Effector memory CD8-positive, alpha-beta T cell (primary cell): ENCODE measurements at places on chromosomes 12 and 14.

DNA sequence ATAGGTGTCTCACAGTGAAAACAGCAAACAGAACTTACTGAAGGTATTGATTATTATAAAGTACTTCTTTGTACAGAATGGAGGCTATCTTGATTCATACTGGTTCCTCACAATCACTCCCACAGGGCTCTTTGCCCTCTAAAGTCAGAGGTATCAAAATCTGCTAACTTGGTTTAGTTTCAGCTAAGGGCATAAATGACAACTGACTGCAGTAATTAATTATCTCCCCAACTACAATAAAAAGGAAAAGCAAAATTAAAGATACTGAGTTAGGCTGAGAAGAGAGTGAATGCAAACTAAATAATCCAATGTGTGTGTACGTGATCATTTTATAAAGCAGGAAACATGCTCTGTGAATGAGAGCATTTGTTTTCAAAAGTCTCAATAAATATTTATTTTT lies 338.7 kb downstream of the ACSS3 start:
- DNase-seq = no peak

DNA sequence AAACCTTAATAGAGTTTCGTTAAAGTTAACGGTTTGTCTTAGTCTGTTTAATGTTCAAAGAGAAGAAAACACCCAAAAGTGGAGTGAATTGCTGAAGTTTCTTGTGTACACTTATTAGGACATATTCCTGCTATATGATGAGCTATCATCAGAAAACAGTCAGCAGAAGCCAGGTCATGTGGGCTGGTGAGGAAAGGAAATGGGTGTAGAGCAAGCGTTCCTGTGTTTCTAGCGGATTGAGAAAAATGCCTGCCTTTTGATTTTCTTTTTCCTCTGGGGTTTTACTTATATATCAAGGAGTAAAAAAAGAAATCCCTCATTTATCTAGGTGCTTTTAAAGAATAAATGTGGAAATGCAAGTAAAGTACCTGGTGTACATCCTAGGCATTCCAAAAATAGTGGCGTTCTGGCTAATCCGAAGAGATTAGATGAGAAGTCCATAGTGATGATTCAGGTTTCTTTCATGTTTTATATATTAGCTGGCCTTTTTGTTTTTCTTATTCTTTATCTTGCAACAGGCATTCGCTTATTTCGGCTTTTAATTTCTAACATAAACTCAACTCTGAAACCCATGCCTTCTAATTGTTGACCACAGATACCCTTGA lies 50.7 kb downstream of the FLRT2 start:
- DNase-seq = no peak

DNA sequence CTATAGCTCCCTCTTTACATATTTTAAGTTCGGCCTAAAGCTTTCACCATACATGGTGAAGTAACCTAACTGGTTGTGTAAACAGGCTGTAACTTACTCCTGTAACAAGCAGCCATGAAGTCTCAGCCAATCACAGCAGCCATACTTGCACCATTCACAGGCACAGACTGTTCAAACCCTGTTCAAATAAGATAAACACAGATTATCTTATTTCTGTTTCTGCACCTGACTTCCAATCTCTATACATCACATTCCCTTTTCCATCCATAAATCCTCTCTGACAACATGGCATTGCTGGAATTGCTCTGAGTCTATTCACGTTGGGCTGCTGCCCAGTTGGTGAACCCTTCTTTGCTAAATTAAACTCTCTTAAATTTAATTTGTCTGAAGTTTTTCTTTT lies 34.5 kb upstream of the ARID2 start:
- no peak for DNase-seq

- DNase-seq = peak; percentile 62
Observed at GRCh38 chr12:113098441-113099028, 37.0 kb downstream of the RASAL1 start.

GRCh38 chr14:64946310-64947045 lies 3.9 kb upstream of the GPX2 start:
- no peak for DNase-seq

- no peak for DNase-seq
Observed at GRCh38 chr12:92078167-92079053, 67.2 kb downstream of the BTG1 start.

- no peak for DNase-seq
Observed at GRCh38 chr12:110005319-110005973, 6.2 kb downstream of the ANKRD13A start.

DNA sequence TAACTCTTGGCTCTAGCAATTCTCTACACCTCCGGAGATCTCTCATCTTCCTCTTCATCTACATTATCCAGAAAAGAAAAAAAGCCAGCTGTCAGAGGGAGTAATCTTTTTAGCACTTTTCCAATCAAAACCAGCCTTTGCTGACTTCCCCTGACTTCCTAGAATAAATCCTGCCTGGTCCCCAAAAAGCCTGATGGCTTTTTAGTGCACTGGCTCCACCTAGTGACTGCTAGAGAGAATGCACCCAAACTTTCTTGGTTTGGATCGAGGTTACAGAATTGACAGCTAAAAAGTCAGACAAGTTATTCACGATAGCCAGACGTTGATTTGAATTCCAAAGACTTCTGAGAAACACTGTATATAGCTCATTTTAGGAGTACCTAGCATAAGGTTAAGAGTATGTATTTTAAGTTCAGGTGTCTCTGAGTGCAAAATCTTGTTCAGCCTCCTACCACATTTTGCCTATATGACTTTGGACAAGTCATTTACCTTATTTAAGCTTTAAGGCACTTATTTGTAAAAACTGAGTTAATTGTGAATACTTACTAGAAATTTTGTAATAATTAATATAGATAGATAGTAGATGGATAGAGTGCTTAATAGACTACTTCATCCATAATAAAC lies 185.7 kb upstream of the GRIN2B start:
- peak; percentile 40 for DNase-seq

GRCh38 chr14:100069161-100069800 lies 4.1 kb downstream of the EVL start:
- no peak for DNase-seq

- peak; percentile 79 for DNase-seq
Observed at GRCh38 chr14:106556665-106557289, 1030.4 kb downstream of the TMEM121 start.

DNA sequence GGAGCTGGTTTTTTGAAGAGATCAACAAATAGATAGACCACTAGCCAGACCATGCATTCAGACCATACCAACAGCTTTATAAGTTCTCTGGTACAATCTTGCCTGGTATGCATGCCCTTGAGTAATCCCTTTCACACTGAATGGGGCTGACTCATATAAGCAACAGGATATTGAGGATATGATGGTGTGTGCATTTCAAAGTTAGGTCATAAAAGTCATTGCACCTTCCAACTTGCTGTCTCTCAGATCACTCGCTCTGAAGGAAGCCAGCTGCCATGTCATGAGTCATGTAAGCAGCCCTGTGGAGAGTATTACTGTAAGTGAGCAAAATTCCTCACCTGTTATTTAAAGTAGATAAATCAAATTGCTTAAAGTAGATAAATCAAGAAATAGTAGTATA lies 45.0 kb upstream of the OR6J1 start:
- no peak for DNase-seq

DNA sequence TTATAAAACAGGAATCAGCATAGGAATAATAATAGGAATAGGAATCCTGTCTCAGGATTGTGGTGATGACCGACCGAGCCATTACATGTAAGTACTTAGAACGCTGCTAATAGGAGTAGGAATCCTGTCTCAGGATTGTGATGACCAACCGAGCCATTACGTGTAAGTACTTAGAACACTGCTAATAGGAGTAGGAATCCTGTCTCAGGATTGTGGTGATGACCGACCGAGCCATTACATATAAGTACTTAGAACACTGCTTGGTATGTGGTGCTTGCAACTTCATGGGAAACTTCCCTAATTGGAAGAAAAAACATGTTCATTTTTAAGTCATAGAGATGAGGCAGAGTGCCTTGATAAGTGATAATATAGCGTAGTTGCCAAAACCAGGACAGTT lies 30.0 kb downstream of the ELK3 start:
- DNase-seq = no peak

DNA sequence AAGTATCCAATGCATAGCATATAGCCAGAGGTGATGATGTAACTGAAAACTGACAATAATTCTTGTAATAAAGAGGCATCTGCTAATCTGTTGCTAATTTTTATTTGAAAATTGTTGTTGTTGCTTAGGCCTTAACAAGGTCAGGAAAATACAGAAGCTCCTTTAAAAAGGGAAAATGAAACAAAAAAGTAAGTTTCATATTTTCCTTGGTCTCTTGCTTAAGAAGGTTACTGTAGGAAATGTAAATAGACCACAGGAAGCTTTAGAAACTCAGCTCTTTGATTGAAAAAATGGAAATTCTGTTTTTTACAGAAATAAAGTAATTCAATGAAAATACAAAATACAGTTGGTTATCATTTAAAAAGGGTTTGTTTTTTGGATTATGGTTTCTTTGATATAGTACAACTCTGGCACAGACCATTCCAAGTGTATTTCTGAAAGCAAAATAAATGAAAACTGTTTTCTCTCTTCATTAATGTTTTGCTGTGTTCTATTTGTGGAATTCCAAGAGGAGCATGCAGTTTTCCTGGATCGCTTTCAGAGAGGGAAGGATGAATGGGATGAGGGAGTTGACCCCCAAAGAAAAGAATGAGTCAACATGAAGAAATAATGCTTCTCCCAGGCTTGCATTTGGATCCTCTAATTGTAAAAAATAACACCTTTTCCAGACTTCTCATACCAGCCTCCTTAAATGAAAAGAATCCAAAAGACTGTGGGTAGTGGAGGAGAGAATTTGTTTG lies 398.0 kb upstream of the FAR2 start:
- no peak for DNase-seq

DNA sequence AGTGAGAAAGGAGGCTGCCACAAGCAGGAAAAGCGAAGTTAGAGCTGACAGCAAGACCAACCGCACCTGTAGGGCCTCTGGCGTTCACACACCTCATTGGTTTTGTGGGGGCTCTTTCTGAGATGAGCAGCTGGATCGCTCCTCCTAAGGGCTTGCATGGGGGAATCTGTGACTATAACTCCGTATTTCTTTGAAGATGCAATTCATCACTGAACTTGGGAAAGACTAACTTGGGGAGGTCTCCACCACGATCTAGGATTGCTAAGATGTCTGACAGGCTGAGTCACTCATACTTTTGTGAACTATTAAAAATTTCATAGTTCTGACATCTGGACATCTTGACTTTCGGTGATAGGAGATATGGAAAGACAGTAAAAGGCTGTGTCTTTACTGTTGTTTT lies 173.6 kb downstream of the ETV6 start:
- DNase-seq = no peak

- no peak for DNase-seq
Observed at GRCh38 chr12:61397668-61398067, 862.5 kb upstream of the USP15 start.

- DNase-seq = no peak
Observed at GRCh38 chr12:72872238-72872887, 600.2 kb downstream of the TRHDE start.

GRCh38 chr14:54182419-54183045 lies 214.3 kb upstream of the CDKN3 start:
- no peak for DNase-seq

DNA sequence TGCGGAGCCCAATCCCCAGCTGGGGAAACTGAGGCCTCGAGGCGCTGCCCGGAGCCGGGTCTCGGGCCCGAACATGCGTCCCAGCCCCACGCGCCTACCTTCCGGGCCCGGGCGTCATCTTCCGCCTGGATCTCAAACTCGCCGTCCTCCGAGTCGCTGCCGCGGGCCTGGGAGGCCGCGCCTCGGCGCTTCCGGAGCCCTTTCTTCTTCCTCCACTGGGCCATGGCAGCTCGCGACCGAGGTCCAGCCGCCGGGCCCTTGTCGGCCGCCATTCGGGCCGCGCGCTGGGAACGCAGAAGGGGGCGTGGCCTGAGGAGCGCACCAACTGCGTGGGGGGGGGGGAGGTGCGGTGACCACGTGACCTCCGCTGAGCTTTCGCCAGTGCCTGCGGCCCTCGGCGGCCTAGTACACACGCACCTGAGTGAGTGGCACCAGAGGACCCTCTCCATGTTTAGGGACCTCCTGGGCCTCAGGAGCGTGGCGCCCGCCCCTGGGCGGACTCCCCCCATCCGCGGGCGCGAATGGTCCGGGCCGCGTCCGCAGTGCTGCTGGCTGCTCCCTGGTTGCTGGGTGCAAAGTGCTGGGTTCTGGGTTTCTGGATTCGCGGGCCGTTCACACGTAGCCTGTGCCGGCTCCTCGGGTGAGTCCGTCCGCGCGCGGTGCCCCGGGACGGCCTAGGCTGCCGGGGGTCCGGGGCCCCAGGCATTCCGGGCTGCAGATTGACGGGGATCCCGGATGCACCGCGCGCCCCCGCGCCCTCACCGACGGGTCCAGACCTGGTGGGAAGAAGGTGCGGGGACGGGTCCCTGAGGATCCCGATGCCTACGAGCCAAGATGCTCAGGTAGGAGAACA lies at the start of the genes DDX54 and RITA1:
DDX54 (minus strand) TSS at position 299 of the 853 bp plus-strand sequence; CDS start at position 272, 27 bp downstream.
RITA1 (plus strand) TSS at position 542 of the 853 bp plus-strand sequence. CDS start 1,026 bp downstream, outside the sequence.
- DNase-seq = peak; percentile 78

DNA sequence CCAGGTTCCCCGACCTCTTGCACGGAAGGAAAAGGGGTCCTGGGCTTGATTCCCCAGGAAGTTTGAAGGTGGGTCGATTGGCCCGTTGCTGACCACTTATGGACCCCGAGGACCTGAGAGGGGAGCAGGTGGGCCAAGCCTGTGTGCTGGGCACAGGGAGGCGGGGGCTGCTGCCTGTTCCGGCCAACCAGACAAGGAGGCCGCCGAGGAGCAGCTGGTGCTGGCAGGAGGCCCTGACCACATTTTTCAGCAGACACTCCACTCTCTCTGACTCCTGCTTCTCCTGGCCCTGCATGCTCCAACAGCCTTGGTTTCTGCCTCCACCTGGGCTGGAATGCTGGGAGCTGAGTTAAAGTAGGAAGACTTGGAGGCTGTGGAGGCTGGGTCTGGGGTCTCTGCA lies 42.8 kb downstream of the NOS1 start:
- DNase-seq = no peak

GRCh38 chr12:87756111-87756510 lies 273.1 kb downstream of the C12orf50 start:
- no peak for DNase-seq

DNA sequence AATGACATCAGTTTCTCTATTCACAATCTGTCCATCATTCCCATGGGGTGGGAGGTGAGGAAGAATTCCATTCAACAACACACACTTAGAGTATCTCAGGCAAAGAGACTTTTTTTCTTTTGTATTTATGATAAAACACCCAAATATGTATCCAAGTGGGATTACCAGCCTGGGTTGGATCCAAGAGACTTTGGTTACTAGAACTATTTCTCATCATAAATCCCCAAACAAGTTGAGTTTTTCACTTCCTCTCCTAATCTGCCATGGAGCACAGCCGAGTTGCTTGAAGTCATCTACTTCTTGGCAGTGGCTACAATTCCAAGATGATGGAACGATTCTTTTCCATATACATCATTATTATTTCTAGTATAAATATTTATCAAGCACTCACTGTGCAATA lies 209.2 kb upstream of the HMGA2 start:
- no peak for DNase-seq
